Activated naive CD4-positive, alpha-beta T cell treated with anti-CD3 and anti-CD28 coated beads, Interleukin-2, amount 50 U/mL, for 72 hours (primary cell): ENCODE measurements at places on chromosomes 1 and 21.

DNA sequence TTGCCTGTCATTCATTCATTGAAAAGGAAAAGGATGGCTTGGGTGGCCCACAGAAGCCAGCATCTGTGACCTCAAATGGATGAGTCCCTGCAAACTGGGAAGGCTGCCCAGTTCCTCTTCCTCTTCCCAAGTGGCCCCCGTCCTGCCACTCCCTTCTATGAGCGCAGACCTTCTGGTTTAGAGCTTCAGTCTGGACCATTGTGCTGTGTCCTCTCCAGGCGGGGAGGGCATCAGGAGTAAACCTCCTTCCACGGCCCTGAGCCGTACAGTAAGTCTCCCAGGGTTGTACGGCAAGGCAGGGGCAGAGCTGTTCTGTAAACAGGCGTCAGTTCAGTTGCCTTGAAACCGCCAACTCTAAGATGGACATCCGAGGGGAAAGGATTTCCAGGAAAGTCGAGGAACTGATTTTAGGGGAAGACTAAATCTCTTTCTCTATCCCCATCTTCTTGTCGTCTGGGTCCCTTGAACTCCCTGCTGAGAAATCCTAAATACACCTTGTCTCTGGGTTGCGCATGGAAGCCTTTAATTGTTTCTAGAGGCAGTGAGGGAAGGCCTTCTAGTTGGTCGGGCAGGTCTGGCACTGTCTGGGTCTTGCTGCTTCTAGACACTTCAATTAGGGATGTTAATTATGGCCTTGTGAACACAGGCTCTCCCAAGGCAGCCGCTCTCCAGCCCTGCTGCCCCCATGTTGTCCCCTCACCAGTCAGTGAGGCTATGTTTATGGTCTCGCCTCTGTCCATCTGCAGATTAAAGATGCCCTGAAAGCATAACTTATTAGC, 22.1 kb downstream of the SOX13 start:
- DNase-seq = no peak

DNA sequence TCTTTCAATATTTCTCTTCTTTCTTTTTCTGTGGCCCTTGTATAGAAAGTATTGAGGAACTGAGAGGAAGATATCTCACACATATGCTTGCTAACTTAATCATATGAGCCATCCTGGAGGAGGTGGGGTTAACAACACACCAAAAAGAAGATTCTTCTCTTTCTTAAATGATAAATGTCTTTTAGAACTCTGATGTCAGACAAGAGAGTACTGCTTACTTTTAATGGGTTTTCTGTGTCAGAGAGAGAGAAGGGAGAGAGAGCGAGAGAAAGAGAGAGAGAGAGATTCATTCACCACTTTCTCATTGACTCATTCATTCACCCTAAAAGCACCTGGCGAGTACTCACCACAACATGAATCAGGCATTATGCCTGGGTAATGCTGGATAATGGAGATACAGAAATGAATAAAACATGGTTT, 250.3 kb upstream of the SGIP1 start:
- DNase-seq = peak; percentile 50

DNA sequence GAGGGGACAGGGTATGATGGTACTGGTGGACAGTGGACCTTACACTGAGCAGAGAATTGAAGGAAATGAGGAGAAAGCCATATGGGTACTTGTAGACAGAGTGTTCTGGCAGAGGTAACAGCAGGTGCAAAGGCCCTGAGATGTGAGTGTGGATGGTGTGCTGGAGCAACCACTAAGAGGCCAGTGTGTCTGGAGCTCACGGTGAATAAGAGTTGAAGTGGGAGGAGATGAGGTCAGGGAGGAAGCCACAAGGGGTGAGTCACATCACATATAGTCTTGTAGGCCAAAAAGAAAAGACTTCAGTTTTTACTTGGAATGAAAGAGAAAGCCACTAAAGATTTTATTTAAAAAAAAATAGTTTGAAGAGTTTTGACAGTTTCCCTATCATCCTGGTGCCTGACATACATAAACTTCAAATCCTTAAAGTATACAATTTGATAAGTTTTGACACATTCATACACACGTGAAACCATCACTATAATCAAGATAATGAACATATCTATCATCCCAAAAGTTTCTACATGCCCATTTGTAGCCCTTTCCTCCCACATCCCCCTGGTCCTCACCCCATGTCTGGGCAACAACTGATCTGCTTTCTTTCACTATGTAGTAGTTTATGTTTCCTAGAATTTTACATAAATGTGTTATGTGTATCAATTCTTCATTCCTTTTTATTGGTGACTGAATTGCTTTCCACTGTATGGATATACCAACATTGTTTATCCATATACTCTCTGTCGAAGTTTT, 148.4 kb downstream of the GPATCH2 start:
- peak; percentile 67 for DNase-seq

DNA sequence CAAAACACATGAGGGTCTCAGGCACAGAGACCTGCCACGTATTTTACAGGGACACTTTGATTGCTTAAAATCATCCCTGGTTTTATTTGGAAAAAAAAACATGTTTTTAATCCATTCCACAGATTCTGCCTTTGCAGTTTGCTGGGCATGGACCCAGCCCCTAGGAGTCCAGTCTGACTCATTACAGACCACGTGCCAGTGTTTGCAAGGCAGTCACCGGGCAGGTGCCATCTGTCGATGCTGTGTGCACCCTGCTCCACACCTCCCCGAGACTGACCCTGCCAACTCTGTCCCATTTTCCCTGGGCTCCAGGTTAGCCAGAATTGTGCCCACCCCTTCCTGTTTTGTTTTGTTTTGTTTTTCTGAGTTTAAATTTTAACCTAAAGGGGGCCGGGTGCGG, 148.4 kb upstream of the TMEM51 start:
- no peak for DNase-seq

DNA sequence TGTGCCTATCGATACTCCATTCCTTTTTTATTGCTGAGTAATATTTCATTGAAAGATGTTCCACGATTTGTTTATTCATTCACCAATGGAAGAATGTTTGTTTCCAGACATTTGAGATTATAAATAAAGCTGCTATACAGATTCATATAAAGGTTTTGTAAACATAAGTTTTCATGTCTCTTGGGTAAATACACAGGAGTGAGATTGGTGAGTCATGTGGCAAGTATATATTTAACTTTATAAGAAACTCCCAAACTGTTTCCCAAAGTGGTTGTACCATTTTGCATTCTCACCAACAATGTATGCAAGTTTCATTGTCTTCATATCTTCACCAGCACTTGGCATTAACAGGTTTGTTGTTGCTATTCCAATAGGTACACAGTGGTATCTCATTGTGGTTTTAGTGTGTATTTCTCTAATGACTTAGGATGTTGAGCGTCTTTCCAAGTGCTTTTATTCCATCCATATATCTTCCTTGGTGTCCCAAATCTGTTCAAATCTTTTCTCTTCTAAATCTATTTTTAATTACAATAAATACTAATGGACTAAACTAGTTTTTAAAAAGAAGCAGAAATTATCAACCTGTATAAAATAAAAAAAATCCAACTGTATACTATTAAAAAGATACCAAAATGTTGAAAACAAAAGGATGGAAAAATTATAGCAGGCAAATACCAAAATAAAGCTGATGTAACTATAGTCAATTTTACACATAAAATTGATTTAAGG, 6.6 kb downstream of the SLC9C2 start:
- DNase-seq = no peak

DNA sequence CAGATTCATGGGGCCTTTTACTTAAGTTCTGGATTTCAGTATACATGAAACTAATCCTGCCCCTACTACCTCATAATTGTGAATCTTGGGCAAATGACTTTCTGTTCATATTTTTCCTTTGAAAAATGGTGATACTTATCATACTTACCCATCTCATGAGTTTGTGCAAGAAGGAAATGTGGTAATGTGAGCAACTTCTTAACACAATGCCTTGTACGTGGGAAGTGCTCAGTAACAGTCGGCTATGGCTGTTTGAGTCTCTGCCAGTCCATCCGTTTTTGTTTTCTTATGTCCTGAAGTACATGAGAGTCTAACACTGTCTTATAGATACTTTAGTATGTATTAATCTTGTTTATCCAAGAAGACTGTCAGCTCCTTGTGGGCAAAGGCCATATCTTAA, 86.5 kb downstream of the PATJ start:
- DNase-seq = no peak

GRCh38 chr1:5651964-5652821, 340.0 kb downstream of the NPHP4 start:
- DNase-seq = peak; percentile 34

- DNase-seq = no peak
Measured at GRCh38 chr1:192061556-192061955, 96.7 kb upstream of the RGS18 start.

DNA sequence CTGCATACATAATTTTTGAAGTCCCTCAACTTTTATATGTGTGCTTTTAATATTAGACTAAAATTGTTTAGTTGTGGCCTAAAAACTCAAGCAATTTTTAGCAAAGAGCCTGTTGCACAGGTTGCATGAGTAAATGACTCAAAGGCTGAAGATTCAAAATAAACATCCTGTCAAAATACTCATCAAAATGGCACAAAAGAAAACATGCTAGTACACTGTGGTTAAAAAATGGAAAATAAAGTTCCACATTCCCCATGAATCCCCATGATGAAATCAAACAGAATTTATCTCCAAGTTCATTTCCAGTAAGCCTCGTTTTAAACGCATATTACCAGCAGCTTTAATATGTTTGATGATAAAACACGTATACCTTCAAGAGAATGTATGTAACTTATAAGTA, 230.1 kb upstream of the MAP1LC3C start:
- no peak for DNase-seq

GRCh38 chr1:183142171-183142570, 43.9 kb upstream of the LAMC2 start:
- no peak for DNase-seq

DNA sequence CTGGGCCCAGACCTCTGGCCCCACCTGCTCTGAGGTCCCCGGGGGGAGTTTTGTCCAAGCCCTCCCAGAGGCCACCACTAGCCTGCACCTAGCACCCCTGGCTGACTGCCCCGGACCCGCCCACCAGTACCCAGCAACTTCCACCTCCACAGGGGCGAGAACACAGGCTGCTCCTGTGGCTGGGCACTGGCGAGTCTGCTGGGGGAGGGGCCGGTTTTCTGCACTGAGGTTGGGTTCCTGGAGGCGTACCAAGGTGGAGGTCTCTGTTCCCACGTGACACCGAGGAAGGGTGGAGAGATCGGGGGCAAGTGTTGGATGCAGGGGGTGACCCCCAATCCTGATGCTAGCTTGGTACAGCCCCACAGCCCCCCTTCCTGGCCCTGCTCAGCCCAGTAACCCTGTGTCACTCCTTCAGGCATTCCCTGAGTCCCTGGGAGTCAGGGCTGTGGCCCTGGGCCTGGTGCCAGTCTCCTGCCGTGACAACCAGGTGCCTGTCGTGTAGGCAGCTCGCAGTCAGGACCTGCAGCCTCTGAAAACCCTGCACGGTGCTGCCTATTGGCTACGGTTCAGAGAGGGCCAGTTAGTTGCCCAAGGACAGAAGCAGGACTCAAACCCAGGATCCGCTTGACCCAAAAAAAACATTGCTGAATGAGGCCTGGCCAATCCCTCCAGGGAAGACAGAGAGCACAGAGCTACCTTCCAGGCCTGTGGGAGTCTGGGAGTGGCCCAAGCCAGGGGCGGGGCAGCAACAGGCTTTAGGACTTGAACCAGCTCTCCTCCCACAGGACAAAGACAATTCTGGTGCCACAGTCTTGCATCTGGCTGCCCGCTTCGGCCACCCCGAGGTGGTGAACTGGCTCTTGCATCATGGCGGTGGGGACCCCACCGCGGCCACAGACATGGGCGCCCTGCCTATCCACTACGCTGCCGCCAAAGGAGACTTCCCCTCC, 3.1 kb downstream of the ESPN start:
- no peak for DNase-seq

DNA sequence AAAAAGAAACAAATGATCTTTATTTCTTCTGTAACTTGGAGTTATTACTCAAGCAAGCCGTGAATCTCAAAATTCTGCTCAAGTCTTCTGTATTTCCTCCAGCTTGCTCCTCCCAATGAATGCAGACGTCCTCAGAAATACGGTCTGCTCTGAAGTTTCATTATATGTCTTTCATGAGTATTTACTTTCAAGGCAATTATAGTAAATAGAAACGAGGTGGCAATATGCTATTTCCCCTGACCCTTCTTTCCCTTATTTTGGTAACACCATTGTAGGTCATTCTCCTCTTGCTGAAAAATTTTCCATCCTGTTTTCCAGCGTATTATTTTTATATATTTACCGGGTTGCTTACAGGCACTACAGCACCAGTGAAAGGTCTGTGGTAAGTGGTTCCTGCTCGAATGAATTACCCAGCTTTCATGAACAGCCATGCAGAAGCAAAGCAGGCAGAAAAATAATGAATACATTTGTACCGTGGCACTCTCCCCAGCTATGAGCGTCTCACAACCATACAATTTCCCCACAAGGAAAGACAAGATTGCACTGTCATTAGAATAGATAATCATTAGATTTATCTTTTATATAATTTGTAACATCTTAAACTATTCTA, 350.9 kb upstream of the PKN2 start:
- DNase-seq = no peak

GRCh38 chr1:93909146-93910050, at the start of gene GCLM:
GCLM (minus strand) TSS chr1:93909430; CDS start chr1:93909163, 267 bp downstream.
- peak; percentile 94 for DNase-seq

GRCh38 chr1:33608825-33609400, 136.5 kb downstream of the ZSCAN20 start:
- no peak for DNase-seq

- no peak for DNase-seq
Measured at GRCh38 chr1:109642626-109643025, 13.3 kb upstream of the GSTM4 start.

DNA sequence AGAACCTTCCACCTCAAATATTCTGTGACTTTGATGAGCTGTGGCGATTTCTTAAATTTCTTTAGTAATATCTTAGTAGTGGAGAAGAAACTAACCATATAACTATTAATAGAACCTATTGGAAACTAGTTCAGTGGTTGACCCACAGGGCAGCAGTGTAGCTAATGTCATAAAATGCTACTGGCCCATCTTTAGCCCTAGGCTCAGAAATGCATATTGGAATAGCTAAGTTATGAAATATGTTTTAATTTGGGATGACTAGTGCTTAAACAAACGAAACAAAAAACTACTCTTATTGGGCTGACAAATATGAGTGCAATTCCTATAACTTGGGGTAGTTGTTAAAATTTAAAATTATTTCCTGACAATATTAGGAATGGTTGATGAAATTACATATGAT, 20.2 kb downstream of the MACO1 start:
- no peak for DNase-seq

DNA sequence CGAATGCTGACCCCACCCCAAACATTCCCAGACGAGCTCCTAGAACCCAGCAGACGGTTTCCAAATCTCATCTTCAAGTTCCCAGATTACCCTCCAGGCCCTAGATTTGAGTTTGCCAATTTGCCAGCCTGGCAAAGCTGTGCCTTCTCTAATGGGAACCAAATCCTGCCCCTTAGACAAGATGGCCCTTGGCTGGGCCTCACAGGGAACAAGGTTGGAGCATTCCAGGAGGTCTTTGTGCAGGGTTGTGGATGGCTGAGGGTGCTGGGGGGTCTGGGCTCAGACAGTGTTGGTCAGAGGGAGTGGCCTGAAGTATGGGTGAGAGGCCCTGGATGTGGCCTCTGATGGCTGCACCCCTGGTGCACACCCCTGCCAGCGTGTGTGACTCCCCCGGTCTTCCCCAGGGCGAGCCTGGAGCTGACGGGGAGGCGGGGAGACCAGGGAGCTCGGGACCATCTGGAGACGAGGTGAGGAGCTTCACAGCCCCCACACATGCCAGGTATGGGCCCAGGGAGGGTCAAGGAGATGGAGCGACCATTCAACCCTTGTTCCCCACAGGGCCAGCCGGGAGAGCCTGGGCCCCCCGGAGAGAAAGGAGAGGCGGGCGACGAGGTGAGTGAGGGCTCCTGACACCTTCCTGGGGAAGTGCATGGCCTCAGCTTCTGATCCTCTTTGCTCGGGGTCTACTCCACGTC, 10.2 kb downstream of the COL6A1 start:
- no peak for DNase-seq
